Substantia nigra (tissue), 51 donors: ENCODE measurements at places on chromosomes 7 and 10.

GRCh38 chr10:55629793-55630490 is 731.1 kb downstream of the ZWINT start:
- no peak for DNase-seq

DNA sequence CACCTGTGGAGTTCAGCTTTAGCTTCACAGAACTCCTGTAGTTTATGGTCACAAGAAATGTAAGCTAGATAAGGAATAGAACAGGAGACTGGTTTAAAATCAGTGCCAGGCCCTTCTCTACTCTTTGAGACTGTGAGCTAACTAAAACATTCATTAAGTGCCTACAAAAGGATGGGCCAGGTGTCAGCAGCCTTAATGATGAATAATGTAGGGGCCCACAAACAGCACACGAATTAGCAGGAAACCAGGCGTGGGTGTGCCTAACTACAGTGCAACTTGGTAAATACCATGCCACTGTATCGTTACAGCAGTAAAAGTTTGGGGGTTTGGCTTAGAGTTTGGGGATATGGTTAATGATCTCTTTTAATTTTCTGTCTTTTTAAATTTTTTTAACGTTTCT is 6.1 kb upstream of the ABLIM1 start:
- no peak for DNase-seq

GRCh38 chr10:78656417-78657162 is 412.2 kb upstream of the ZMIZ1 start:
- peak; percentile 52 for DNase-seq

DNA sequence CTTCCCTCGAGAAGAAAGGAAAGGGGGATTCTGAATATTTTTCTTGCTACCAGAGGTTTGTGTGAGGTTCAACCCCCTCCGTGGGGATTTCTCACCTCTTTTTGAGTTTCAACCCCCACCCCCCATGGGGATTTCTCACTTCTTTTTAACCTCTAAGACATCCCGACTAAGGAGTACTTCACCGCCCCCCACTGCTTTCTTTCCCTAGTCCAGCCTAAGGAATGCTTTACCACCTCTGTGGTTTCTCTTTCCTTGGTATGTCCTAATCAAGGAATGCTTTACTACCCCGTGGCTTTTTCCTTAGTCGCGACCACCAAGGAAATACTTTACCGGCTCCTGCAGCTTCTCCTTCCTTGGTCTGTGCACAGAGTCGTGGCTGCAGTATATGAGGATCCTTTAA is 149.4 kb downstream of the LYZL1 start:
- DNase-seq, result no peak

DNA sequence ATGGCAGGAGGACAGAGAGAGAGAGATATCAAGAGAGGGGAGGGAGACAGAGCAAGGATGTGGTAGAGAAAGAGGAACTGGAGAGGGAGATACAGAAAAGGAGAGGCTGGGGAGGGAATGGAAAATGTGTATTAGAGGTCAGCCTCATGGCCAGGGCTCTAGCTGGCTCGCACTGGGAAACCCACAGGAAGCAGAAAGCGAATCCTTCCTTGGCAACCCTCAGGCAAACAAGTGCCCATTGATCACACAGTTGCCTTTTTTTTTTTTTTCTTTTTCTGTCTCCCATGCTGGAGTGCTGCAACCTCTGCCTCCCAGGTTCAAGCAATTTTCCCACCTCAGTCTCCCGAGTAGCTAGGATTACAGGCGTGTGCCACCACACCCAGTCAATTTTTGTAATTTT is 391.2 kb downstream of the TYW1 start:
- DNase-seq, result no peak

DNA sequence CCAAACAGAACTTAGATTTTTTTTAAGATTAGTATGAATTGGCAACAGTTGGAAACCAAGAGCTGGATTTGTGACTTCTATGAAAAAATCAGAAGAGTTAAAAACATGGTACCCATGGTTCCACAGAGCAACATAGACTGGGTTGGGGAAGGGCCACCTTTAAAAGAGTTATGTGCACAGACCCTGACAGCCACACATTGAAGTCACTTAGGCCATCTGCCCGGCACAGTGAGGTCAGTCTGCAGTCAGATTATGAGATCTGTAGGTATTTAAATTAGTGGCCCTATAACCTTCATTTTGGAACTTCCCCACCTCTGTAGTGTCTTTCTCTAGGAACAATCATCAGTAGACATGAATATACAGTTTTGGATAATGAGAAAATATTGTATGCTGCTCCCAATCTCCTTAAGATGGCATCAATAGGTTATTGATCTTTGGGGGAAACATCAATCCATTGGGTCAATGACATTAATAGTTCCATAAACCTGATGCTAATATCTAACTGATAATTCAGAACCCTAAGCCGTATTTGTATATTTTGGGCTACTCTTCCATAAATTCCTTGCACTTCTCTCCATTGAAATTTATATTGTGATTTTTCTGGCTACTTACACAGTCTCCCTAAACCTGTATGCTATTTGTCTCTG is 7.0 kb downstream of the ANKRD1 start:
- no peak for DNase-seq

- no peak for DNase-seq
Observed at GRCh38 chr7:78562191-78562590, 763.6 kb downstream of the PHTF2 start.

DNA sequence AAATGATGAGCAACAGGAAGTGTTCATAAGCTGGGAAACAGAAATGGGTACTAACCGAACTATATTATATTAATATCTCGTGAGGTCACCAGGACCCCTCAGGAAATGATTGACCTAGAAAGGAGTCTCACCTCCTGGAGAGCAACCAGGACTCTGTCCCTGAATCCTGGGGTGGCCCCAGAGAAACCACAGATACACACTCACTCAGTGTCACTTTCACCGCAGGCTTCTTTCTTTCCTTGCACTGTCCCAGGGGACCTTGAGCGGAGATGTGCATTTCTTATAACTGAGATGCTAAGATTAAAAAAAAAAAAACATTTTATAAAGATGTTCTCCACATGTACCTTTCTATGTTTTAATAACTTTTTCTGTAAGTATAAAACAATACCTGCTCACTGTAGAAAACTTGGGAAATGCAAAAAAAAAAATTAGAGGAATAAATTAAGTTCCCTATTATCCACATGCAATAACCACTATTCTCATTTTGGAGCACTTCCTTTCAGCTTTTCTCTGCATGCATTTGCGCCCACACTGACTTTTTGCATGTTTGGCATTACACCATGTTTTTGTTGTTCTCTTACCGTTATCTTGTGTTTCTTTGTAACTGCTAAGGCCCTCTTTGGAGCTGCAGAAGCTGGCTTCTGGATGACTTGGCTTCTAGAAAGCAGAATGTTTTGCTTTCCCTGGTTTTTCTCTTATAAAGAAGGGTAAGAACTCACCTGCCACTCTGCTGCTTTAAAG is 15.0 kb downstream of the NOD1 start:
- DNase-seq, result no peak

- DNase-seq, result no peak
Observed at GRCh38 chr10:124033887-124034218, 59.5 kb downstream of the CHST15 start.

- DNase-seq, result no peak
Observed at GRCh38 chr7:116686812-116687419, 14.9 kb downstream of the MET start.

GRCh38 chr7:27111042-27111750 is 8.7 kb upstream of the HOXA2 start:
- DNase-seq, result no peak

DNA sequence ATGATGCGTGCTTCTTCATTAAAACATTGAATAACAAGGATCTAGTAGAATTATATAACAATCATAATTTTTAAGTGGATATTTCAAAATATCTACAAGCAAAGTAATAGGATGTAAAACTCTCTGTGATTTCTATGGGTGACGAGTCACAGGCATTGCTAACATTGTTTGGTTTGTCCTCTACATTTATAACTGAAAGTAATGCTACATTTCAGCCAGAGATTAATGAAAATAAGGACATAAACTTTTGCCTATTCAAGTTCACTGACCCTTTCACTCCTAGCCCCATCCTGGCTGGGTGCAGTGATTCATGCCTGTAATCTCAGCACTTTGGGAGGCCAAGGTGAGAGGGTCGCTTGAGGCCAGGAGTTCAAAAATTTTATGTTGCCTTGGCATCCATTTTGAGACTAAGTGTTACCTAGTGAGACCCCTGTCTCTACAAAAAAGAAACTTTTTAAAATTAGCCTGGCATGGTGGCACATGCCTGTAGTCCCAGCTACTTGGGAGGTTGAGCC is 38.4 kb upstream of the HSPA12A start:
- no peak for DNase-seq

- no peak for DNase-seq
Observed at GRCh38 chr10:103295374-103296015, 18.6 kb downstream of the INA start.

DNA sequence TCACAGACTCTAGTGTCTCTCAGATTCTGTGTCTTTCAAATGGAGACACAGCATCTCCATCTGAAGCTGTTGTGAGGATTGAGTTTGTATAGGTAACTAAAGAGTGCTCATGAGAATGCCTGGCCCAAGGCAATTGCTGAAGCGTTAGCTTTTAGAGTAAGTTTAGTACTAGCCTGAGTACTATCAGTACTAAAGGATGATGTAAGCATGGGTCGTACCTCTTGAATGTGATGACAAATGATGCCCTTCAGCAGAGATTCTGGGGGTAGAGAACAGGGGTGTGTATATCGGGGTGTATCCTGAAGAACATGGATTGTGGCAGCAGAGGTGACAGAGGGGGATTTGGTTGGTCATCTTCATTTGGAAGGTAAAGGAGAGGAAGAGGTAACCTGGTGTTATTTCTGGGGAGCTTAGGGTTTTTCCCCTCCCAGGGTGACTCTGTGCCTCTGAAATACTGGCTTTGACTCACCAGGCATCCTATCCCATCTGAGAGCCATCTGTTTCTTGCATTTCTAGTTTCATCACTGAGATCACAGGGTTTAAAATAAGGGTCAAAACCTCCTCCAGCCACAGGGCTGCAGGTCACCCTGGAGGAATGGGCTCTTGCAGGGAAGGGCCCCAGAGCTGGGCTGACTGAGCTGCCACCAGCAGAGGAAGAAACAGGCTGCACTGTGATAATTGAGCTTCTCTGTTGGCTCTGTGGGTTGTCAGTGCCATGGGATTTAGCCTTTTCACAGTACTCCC is 756.0 kb downstream of the KCNMA1 start:
- no peak for DNase-seq

DNA sequence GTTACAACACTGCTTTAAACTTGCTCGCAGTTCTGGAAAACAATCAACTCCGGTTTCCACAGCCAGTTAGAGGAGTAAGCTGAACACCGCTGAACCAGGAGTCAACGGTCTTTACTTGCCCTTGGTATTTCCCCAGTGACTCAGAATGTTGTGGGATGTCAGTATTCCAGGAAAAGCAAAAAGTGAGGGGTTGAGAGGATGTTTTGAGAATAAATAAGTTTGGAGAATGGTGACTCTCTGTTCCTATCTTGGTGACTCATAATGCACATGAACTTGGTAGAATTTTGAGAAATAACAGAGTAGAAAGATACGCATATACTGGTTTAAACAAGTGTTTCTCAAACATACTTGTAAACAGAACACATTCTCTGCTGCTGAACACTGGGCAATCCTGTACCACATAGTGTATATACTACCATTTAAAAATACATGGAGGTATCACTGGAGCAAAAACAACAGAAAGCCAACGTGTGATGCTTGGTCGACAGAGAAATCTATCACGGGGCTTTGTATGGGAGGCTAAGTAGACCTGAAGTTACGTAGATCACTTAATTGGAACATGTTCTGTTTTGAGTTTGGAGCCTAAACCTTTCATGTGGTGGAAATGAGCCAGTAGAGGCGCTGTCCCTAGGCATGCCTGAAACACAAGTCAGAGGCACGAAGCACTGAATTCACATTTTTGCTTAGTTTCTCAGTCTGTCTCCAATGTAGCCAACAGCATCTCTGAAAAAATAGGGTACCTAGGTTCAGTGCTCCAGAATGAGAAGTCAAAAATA is 534.3 kb downstream of the PARD3 start:
- no peak for DNase-seq

GRCh38 chr10:78706256-78706655 is 362.5 kb upstream of the ZMIZ1 start:
- no peak for DNase-seq

DNA sequence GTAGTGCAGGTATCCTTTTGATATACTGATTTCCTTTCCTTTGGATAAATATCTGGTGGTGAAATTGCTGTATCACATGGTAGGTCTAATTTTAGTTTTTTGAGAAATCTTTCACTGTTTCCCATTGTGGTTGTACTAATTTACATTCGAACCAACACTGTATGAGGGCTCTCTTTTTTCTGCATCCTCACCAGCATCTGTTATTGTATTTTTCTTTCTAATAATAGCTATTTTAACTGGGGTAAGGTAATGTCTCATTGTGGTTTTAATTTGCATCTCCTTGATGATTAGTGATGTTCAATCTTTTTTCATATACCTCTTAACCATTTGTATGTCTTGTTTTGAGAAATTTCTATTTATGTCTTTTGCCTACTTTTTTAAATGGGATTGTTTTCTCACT is 335.4 kb upstream of the MTPN start:
- DNase-seq, result no peak

DNA sequence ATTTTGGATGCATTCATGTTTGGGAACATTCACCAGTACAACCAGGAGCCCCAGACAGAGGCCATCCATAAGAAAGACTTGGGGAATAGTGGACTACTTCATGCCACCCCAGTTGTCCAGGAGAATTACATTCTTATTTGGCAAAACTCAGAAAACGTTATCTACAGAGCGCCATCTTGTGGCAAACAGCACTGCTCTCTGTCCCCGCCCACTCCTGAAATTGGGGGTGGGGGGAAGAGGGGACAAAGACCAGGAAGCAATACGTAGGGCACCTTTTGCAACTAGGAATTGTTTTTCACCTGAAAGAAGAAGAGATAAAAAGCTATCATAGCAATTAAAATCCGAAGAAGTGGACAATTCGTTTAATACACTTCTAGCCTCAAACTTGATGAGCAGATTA is 134.6 kb upstream of the MGMT start:
- DNase-seq, result no peak

- no peak for DNase-seq
Observed at GRCh38 chr10:8967061-8967460, 912.6 kb downstream of the GATA3 start.

GRCh38 chr10:78805176-78805575 is 263.6 kb upstream of the ZMIZ1 start:
- no peak for DNase-seq

DNA sequence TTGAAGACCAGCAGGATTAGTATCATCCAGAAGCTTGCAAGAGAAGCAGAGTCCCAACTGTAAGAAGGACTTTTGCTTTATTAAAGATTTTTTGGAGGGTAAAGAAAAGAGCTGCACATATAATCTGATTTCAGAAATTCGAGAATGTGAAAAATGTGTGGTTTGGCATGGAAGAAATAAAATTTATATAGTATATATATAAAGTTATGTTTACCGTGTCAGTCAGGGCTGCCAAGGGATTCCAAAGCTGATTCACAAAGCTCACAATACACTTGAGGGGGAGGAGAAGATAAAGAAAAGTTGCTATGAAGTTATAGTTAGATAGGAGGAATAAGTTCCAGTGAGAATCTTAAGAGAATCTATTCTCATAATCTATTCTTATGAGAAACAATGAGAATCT is 231.8 kb upstream of the CACNA2D1 start:
- no peak for DNase-seq

DNA sequence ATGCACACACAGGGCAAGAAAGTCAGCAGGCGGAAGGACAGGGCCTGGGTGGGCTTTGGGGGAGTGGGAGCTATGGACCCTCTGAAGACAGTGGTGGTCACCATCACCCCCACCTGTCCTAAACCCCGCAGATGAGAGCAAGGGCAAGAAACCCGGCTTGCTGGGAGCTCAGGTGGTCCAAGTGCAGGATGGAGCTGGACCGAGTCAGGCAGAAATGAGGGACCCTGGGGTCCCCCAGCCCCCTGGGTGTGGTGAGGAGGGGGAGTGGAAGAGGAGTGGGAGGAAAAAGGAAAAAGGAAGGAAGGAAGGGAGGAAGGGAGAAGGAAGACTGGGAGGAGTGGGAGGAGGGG is 54.8 kb downstream of the MICALL2 start:
- DNase-seq, result no peak
